ENCODE measurements at places on chromosomes 5 and 9. TPM values are rescaled to one million over a fixed set of nuclear protein-coding genes. Genes with fewer than 3 reads are reported as not detected.

NR6A1 gene
- total RNA-seq, result 1.4 TPM

IFNA14 gene
- total RNA-seq, result not detected

PCDHAC2 gene
- 3.0 TPM for total RNA-seq

AIF1L gene
- 20.6 TPM for total RNA-seq

LCN2 gene
- 1.9 TPM for total RNA-seq

DND1 gene
- total RNA-seq, result not detected

PCDHGA6 gene
- total RNA-seq, result 9.6 TPM

FOXD4L3 gene
- total RNA-seq, result not detected

IFNB1 gene
- not detected for total RNA-seq

FAM193B gene
- total RNA-seq, result 22.8 TPM

HMCN2 gene
- 15.9 TPM for total RNA-seq

CLIC3 gene
- total RNA-seq, result 3.6 TPM

PCDHA3 gene
- 0.63 TPM for total RNA-seq

SEC61B gene
- 65.0 TPM for total RNA-seq

FAM219A gene
- total RNA-seq, result 6.0 TPM

TRIM36 gene
- total RNA-seq, result 1.8 TPM

ABLIM3 gene
- 9.8 TPM for total RNA-seq

SLC27A6 gene
- total RNA-seq, result 8.8 TPM

TRAF1 gene
- 4.5 TPM for total RNA-seq

ZFAND5 gene
- 174 TPM for total RNA-seq

MRPS30 gene
- total RNA-seq, result 122 TPM

GLRX gene
- 23.5 TPM for total RNA-seq

CARTPT gene
- not detected for total RNA-seq

GRM6 gene
- total RNA-seq, result not detected

HABP4 gene
- 6.6 TPM for total RNA-seq

CCNO gene
- 1.6 TPM for total RNA-seq

CNTNAP3B gene
- total RNA-seq, result 50.2 TPM

KCNV2 gene
- total RNA-seq, result not detected
